ENCODE measurements at places on chromosomes 12 and 14. TPM values are rescaled to one million over a fixed set of nuclear protein-coding genes. Genes with fewer than 3 reads are reported as not detected.

The GUCY2C gene
- not detected for total RNA-seq

The RIMBP2 gene
- total RNA-seq: not detected

The HCAR2 gene
- not detected for total RNA-seq

The SLC15A5 gene
- total RNA-seq: not detected

The ARMH4 gene
- total RNA-seq: 0.49 TPM

The ATP23 gene
- 4.9 TPM for total RNA-seq
